ENCODE measurements at places on chromosomes 6 and 20. TPM values are rescaled to one million over a fixed set of nuclear protein-coding genes. Genes with fewer than 3 reads are reported as not detected.
A peak's percentile ranks its signal among the peaks of the same experiment; 100 is the strongest.

Gene ATP5F1E
- 115 TPM for polyA plus RNA-seq

Gene CHRNA4
- 0.45 TPM for polyA plus RNA-seq

Gene GLYATL3
- not detected for polyA plus RNA-seq

Gene ENPP5
- 4.7 TPM for polyA plus RNA-seq

- H3K27ac ChIP-seq = no peak overlapping the region
- no peak for DNase-seq
- H3K27me3 ChIP-seq = no peaks in the 10 kb centered on the region
- peaks cover 37% of the 10 kb centered on the region for H3K36me3 ChIP-seq
Measured at GRCh38 chr6:56572788-56573471, 69.8 kb downstream of the DST start.

- H3K4me3 ChIP-seq = no peak overlapping the region
- H3K27me3 ChIP-seq = no peaks in the 10 kb centered on the region
- H3K36me3 ChIP-seq = no peaks in the 10 kb centered on the region
- no peak overlapping the region for H3K27ac ChIP-seq
- no peaks in the 10 kb centered on the region for H3K4me1 ChIP-seq
Measured at GRCh38 chr6:70299456-70299855, 3.4 kb downstream of the COL9A1 start.

GRCh38 chr20:10090588-10091166, 55.9 kb downstream of the ANKEF1 start:
- DNase-seq = peak; percentile 9
- H3K4me3 ChIP-seq = no peak overlapping the region
- H3K36me3 ChIP-seq = no peaks in the 10 kb centered on the region
- H3K4me1 ChIP-seq = no peaks in the 10 kb centered on the region

GRCh38 chr6:705047-705446, 12.1 kb upstream of the EXOC2 start:
- no peaks in the 10 kb centered on the region for H3K36me3 ChIP-seq
- no peak overlapping the region for H3K27ac ChIP-seq
- H3K4me3 ChIP-seq = no peak overlapping the region
- no peak for DNase-seq
- peaks cover 38% of the 10 kb centered on the region for H3K27me3 ChIP-seq

DNA sequence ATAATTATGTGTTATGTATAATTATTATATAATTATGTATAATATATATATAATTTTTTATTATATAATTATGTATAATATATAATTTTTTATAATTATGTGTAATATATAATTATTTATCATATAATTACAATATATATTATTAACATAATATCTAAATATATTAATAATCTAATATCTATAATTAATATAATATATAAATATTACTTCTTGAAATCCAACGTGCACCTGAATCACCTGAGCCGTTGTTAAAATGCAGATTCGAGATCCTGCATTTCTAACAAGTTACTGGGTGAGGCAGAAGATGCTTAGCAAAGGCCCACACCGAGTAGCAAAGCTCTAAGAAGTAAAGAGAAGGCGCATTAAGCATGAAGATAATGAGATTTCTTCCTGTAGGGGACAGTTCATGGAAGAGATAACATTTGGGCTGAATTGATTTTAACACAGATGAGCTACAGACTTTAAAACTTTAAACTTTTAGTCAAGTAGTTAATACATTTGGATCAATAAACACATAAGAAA, 406.4 kb upstream of the PLCB4 start:
- H3K27me3 ChIP-seq = no peaks in the 10 kb centered on the region
- H3K4me3 ChIP-seq = no peak overlapping the region
- H3K4me1 ChIP-seq = no peaks in the 10 kb centered on the region
- no peaks in the 10 kb centered on the region for H3K36me3 ChIP-seq

DNA sequence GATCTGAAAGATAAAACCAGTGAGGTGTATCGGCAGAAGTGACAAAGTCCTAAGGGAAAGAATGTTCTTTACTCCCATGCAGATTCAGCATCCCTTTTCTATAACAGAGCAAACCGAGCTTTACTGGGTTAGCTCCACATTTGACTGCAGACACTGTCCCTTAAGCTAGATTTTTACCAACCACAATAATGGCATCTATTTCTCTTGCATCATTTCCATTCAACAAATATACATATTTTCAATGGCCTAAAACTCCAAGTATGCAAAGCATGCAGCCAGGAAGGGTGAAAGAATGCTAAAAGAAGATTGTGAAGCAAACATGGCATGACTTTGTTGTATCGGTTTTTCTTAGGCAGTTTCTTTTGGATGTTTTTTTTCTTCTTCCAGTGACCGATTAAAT, 255.4 kb downstream of the OGFRL1 start:
- no peak for DNase-seq
- no peak overlapping the region for H3K27ac ChIP-seq
- no peaks in the 10 kb centered on the region for H3K27me3 ChIP-seq
- no peaks in the 10 kb centered on the region for H3K36me3 ChIP-seq

GRCh38 chr20:53639647-53640440, 46.2 kb upstream of the ZNF217 start:
- H3K4me1 ChIP-seq = peaks cover 16% of the 10 kb centered on the region
- H3K27ac ChIP-seq = no peak overlapping the region
- no peak for DNase-seq
- H3K36me3 ChIP-seq = no peaks in the 10 kb centered on the region

DNA sequence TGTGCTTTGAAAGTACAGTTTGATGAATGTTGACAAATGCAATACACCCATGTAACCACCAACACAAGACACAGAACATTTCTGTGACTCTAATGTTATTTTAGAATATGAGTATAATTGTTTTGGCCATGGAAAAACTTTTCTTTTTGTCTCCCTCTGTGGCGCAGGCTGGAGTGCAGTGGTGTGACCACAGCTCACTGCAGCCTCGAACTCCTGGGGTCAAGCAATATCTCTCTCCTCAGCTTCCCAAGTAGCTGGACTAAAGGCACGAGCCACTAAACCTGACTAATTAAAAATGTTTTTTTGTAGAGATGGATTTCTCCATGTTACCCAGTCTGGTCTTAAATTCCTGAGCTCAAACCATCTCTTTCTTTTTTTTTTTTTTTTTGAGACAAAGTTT, 20.3 kb upstream of the BCAS4 start:
- H3K36me3 ChIP-seq = no peaks in the 10 kb centered on the region
- no peak for DNase-seq
- no peaks in the 10 kb centered on the region for H3K27me3 ChIP-seq
- no peaks in the 10 kb centered on the region for H3K4me1 ChIP-seq

GRCh38 chr20:23461180-23461579, 8.5 kb upstream of the CST11 start:
- H3K4me3 ChIP-seq = no peak overlapping the region
- H3K36me3 ChIP-seq = no peaks in the 10 kb centered on the region
- no peak overlapping the region for H3K27ac ChIP-seq
- DNase-seq = no peak
- H3K27me3 ChIP-seq = no peaks in the 10 kb centered on the region
- H3K4me1 ChIP-seq = no peaks in the 10 kb centered on the region

- H3K27ac ChIP-seq = no peak overlapping the region
- H3K36me3 ChIP-seq = no peaks in the 10 kb centered on the region
- H3K4me3 ChIP-seq = no peak overlapping the region
- DNase-seq = no peak
Measured at GRCh38 chr6:93550551-93551276, 131.4 kb upstream of the EPHA7 start.

- no peaks in the 10 kb centered on the region for H3K27me3 ChIP-seq
- H3K27ac ChIP-seq = no peak overlapping the region
- H3K4me3 ChIP-seq = no peak overlapping the region
- no peaks in the 10 kb centered on the region for H3K36me3 ChIP-seq
- H3K4me1 ChIP-seq = peaks cover 3% of the 10 kb centered on the region
Measured at GRCh38 chr6:78598966-78599365, 268.4 kb upstream of the IRAK1BP1 start.

GRCh38 chr6:5423251-5423650, 161.9 kb downstream of the FARS2 start:
- H3K36me3 ChIP-seq = no peaks in the 10 kb centered on the region
- H3K27me3 ChIP-seq = no peaks in the 10 kb centered on the region
- no peak overlapping the region for H3K27ac ChIP-seq
- no peak overlapping the region for H3K4me3 ChIP-seq

- H3K4me1 ChIP-seq = no peaks in the 10 kb centered on the region
- no peak overlapping the region for H3K4me3 ChIP-seq
- H3K27ac ChIP-seq = no peak overlapping the region
Measured at GRCh38 chr6:135021310-135022049, 33.1 kb downstream of the HBS1L start.

DNA sequence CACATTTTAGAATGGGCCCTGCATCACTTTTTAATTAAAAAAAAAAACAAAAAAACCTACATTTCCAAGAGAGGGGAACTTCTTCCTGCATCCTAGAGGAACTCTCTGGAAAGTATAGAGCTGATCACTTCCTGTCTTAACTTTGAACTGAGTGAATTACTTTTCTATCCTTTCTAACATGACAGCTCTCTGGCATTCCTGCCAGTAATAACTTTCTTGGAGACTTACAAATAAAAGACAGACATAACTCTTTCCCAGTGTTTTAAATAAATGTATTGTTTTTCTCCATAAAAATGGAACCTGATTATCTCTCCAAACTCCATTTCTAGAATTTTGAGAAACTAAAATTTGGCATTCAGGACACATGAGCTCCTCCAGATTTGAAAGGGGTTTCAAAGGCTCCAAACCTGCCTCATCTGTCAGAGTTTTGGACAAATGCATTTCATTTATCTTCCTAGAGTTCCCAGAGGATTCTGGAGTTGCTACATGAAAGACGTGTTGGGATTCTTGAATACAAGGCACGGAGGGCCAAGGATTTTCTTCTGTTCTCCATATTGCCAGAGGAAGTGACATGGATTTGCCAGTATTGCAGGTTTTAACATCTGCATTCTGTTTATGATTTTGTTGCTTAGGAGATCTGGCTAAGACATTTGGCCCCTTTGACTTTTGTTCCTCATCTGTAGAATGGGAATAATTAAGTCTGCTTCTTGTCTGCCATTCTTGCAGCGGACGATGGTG, 2.0 kb upstream of the SMOC2 start:
- no peak overlapping the region for H3K27ac ChIP-seq
- H3K27me3 ChIP-seq = peaks cover 60% of the 10 kb centered on the region
- H3K4me1 ChIP-seq = peaks cover 4% of the 10 kb centered on the region
- H3K4me3 ChIP-seq = no peak overlapping the region

- DNase-seq = peak; percentile 77
- peaks cover 55% of the 10 kb centered on the region for H3K4me1 ChIP-seq
- H3K4me3 ChIP-seq = no peak overlapping the region
- H3K36me3 ChIP-seq = no peaks in the 10 kb centered on the region
- no peaks in the 10 kb centered on the region for H3K27me3 ChIP-seq
- peak overlapping the region; percentile 85 for H3K27ac ChIP-seq
Measured at GRCh38 chr6:11761744-11762620, 16.6 kb downstream of the ADTRP start.

GRCh38 chr6:111603040-111603439, 2.6 kb downstream of the TRAF3IP2 start:
- peaks cover 3% of the 10 kb centered on the region for H3K36me3 ChIP-seq
- peaks cover 65% of the 10 kb centered on the region for H3K4me1 ChIP-seq
- no peaks in the 10 kb centered on the region for H3K27me3 ChIP-seq
- H3K27ac ChIP-seq = peak overlapping the region; percentile 99
- H3K4me3 ChIP-seq = no peak overlapping the region

- DNase-seq = no peak
- H3K4me3 ChIP-seq = no peak overlapping the region
Measured at GRCh38 chr6:68975064-68975463, 340.0 kb downstream of the ADGRB3 start.

DNA sequence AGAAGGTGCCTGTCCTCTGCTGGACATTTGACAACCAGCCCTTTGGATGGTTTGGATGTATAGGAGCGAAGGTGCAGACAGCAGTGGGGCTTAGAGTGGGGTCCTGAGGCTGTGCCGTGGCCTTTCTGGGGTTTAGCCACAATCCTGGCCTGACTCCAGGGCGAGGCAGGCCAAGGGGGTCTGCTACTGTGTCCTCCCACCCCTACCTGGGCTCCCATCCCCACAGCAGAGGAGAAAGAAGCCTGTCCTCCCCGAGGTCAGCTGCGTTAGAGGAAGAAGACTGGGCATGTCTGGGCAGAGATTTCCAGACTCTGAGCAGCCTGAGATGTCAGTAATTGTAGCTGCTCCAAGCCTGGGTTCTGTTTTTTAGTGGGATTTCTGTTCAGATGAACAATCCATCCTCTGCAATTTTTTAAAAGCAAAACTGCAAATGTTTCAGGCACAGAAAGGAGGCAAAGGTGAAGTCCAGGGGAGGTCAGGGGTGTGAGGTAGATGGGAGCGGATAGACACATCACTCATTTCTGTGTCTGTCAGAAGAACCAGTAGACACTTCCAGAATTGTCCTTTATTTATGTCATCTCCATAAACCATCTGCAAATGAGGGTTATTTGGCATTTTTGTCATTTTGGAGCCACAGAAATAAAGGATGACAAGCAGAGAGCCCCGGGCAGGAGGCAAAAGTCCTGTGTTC, 1.3 kb upstream of the CDKN1A start:
- H3K36me3 ChIP-seq = peaks cover 5% of the 10 kb centered on the region
- no peak overlapping the region for H3K4me3 ChIP-seq
- no peaks in the 10 kb centered on the region for H3K27me3 ChIP-seq
- DNase-seq = no peak
- H3K27ac ChIP-seq = peak overlapping the region; percentile 93

DNA sequence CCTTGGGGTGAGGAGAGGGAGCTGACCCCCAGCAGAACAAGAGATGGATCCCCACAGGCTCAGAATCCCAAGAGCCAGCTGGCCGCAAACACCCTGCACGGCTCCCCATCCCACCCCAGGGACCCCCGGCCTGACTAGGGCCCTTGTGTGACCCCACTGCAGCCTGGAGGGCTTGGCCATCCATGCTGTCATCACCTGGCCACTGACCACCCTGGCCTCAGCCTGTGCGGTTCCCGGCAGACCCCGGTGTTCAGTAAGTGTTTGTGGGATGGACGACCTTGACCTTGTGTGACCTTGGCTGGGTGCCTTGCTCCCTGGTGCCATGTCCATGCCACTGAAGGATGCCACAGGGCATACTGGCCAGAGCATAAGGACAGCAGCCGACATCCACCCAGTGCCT, 328.3 kb downstream of the TAF4 start:
- H3K27ac ChIP-seq = no peak overlapping the region
- no peaks in the 10 kb centered on the region for H3K27me3 ChIP-seq
- no peaks in the 10 kb centered on the region for H3K36me3 ChIP-seq
- H3K4me1 ChIP-seq = no peaks in the 10 kb centered on the region
- H3K4me3 ChIP-seq = no peak overlapping the region
- no peak for DNase-seq

- H3K27me3 ChIP-seq = peaks cover 6% of the 10 kb centered on the region
- H3K27ac ChIP-seq = no peak overlapping the region
- H3K4me3 ChIP-seq = no peak overlapping the region
- H3K36me3 ChIP-seq = no peaks in the 10 kb centered on the region
- DNase-seq = no peak
Measured at GRCh38 chr20:57742507-57743181, 32.8 kb upstream of the PMEPA1 start.
